ENCODE measurements at places on chromosomes 16 and 17.

DNA sequence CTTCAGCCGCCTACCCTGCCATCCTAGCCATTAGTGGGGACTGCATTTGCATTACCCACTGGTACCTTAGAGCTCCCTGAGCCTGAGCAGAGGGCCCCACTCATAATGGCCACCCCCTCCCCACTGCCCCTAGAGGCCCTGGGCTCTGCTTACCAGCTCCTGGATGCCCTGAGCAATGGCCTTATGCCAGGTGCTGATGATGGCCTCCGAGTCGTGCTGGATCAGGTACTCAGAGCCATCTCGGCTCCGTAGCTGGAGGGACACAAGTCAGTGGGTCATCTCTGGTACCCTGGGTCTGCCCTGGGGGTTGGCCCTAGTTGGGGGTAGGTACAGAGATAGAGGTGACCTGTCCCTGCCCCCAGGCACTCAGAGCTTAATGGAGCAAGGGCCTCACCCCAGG lies 34.9 kb downstream of the ARHGAP27 start:
- H3K27ac ChIP-seq, result no peak overlapping the region
- no peak for DNase-seq
- H3K4me3 ChIP-seq, result no peak overlapping the region

DNA sequence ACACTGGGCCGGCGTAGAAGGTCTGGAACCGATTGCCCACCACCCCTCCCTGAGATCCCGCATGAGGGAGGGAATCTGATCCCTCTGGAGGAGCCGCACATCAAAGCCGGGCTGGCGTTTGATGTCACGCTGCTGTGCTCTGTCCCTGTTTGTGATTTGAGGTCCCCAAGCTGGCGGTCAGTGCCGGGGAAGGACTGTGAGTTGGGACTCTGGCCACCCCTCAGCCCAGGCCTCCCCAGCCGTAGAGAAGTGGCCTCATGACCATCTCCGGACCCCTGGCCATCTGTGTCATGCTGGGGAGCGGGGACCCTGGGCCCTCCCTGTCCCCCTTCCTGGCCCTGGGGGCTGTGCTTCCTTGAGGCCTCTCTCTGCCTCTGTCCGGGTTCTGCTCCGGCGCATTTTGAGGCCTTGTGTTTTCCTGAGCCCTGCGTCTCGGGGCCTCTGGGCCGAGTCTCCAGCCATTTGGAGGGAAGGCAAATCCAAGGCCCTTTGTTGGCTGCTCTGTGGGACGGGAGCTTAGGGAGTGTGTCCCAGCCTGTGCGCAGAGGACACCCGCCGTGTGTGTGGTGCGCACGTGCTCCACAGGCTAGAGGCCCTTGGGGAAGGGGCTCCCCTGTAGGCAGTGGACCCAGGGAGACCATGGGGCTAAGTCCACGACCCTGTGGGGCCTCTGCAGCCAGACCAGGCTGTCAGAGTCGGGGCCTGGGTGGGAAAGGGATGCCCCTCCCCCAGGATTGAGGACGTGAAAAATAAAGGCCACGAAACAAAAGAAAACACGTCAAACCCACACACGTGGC lies 15.1 kb downstream of the ASPSCR1 start:
- peak overlapping the region; percentile 45 for H3K27ac ChIP-seq
- H3K27me3 ChIP-seq, result no peaks in the 10 kb centered on the region
- H3K36me3 ChIP-seq, result no peaks in the 10 kb centered on the region
- no peak for DNase-seq
- H3K4me3 ChIP-seq, result no peak overlapping the region

GRCh38 chr17:81870131-81870980 lies 781 bp downstream of the ARHGDIA start:
- H3K4me3 ChIP-seq, result peak overlapping the region; percentile 89
- peak overlapping the region; percentile 91 for H3K27ac ChIP-seq
- DNase-seq, result peak; percentile 50
- no peaks in the 10 kb centered on the region for H3K27me3 ChIP-seq

GRCh38 chr17:45688353-45688752 lies 95.8 kb upstream of the CRHR1 start:
- DNase-seq, result no peak
- no peaks in the 10 kb centered on the region for H3K36me3 ChIP-seq
- no peak overlapping the region for H3K4me3 ChIP-seq
- no peaks in the 10 kb centered on the region for H3K4me1 ChIP-seq
- H3K27ac ChIP-seq, result no peak overlapping the region
- H3K27me3 ChIP-seq, result peaks cover 3% of the 10 kb centered on the region

DNA sequence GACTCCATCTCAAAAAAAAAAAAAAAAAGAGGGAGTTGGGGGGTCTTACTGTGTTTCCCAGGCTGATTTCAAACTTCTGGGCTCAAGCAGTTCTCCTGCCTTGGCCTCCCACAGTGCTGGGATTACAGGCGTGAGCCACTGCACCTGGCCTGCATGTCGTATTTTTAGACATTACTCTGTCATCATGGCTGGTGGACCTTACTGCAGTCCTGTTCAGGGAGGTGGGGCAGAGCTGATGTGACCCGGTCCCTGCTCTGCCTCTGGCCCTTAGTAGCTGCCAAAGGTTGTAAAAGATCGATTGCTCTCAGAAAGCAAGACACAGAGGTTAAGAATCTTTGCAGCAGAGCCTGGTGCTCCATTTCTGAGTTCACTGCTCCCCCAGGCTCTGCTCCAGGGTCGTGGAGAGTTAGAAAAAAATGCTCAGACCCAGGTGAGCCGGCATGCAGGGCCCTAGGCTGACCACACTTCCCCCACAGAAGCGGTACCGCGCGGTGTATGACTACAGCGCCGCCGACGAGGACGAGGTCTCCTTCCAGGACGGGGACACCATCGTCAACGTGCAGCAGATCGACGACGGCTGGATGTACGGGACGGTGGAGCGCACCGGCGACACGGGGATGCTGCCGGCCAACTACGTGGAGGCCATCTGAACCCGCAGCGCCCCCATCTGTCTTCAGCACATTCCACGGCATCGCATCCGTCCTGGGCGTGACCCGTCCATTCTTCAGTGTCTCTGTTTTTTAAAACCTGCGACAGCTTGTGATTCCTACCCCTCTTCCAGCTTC lies 7.1 kb upstream of the LASP1NB start:
- no peak overlapping the region for H3K4me3 ChIP-seq
- H3K27me3 ChIP-seq, result no peaks in the 10 kb centered on the region
- H3K27ac ChIP-seq, result no peak overlapping the region
- H3K4me1 ChIP-seq, result peaks cover 9% of the 10 kb centered on the region
- no peak for DNase-seq
- peaks cover 10% of the 10 kb centered on the region for H3K36me3 ChIP-seq

GRCh38 chr17:35773129-35773528 lies 12.4 kb downstream of the C17orf50 start:
- H3K27me3 ChIP-seq, result no peaks in the 10 kb centered on the region
- DNase-seq, result no peak
- H3K4me1 ChIP-seq, result no peaks in the 10 kb centered on the region
- no peak overlapping the region for H3K4me3 ChIP-seq
- no peaks in the 10 kb centered on the region for H3K36me3 ChIP-seq
- H3K27ac ChIP-seq, result no peak overlapping the region

DNA sequence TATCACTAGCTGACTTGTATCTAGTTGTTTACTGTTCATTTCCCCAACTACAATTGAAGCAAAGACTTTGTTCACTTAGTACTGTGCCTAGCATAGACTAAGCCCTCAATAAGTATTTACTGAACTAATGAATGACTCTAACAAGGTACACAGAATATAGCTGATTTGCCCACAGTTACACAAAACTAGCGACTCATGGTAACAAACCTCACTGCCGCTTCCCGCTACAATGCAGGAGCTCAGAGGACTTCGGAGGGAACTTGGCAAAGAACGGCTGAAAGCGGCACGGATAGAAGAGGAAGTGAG lies 524 bp downstream of the EFTUD2 start:
- H3K27ac ChIP-seq, result peak overlapping the region; percentile 99
- peak overlapping the region; percentile 80 for H3K4me3 ChIP-seq
- peaks cover 8% of the 10 kb centered on the region for H3K36me3 ChIP-seq
- no peak for DNase-seq
- H3K4me1 ChIP-seq, result peaks cover 3% of the 10 kb centered on the region

- no peak for DNase-seq
- H3K4me3 ChIP-seq, result no peak overlapping the region
- peak overlapping the region; percentile 51 for H3K27ac ChIP-seq
- H3K27me3 ChIP-seq, result no peaks in the 10 kb centered on the region
Measured at GRCh38 chr17:78759203-78759968, 22.7 kb downstream of the CYTH1 start.

DNA sequence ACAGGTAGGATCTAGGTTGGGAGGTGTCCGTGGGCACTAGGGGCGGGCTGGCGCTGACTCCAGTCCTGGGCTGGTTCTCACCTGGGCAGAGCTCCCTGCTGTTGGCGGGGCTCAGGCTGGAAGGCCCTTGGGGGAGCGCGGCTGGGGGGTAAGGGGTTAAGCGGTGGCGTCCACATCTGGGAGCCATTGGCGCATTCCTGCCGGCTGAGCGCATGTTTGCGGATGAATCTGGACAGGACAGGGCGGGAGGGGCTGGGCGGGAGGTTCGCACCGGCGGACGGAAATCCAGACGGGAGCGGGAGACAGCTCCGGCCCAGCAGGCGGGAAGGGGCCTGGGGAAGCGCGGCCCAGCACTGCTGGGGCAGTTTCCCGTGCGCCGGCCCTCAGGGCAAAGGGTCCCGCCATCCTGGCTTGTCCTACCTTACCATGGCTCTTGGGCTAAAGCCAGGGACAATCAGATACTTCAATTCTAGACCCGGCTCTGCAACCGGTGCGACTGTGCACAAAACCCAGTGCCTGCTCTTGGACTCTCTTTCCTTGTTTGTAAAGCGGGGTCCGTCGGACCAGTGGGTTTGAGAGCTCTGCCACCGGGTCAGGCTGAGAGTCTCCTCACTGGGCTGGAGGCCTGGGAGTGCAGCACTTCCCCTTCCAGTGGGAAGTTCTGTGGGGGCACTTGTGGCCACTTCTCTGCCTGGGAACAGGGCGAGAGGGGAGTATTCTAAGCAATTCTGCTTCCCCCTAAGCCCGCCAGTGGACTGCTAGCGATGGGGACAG lies 7.8 kb downstream of the RARA start:
- H3K36me3 ChIP-seq, result no peaks in the 10 kb centered on the region
- DNase-seq, result peak; percentile 58
- no peak overlapping the region for H3K4me3 ChIP-seq
- peaks cover 44% of the 10 kb centered on the region for H3K4me1 ChIP-seq

- H3K4me3 ChIP-seq, result no peak overlapping the region
- no peak for DNase-seq
- H3K27ac ChIP-seq, result peak overlapping the region; percentile 76
- H3K4me1 ChIP-seq, result peaks cover 22% of the 10 kb centered on the region
- no peaks in the 10 kb centered on the region for H3K27me3 ChIP-seq
- peaks cover 6% of the 10 kb centered on the region for H3K36me3 ChIP-seq
Measured at GRCh38 chr16:30747331-30747730, 894 bp upstream of the PHKG2 start.

DNA sequence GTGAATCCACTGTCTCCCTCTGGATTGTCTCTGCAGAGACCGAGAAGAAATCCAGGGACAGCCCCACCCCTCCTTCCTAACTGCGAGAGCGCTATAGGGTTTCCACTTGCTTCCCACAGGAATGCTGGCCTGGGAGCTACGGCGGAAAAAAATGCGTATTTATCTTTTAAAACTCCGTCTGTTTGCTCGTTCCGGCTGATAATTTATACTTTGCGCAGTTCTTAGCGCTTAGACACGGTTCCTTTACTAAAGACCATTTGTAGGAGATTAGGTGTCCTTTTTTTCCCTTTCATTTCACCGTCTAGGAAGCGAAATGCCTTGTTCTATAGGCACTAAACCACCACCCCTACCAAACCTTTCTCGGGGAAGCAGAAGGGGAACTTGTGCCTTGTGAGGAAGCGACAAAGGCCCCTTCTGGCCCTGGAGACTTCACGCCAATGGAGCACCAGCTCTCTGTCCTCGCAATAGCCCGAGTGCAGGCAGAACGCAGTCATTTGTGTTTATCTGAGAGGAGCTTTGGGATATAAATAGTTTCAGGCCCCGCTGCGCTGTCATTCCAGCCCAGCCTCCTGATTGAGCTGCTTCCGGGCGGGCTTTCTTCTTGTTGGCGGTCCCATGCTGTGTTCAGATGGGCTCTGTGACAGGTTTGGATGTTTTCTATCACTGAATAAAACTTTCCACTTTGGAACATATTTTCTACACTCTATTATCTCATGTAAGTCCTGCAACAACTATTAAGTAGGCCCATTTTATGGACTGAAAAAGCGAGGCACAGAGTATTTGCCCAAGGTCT lies 791 bp upstream of the SUPT4H1 start:
- DNase-seq, result peak; percentile 71
- peaks cover 4% of the 10 kb centered on the region for H3K4me1 ChIP-seq
- H3K4me3 ChIP-seq, result peak overlapping the region; percentile 59
- H3K27ac ChIP-seq, result peak overlapping the region; percentile 90
- no peaks in the 10 kb centered on the region for H3K27me3 ChIP-seq
- H3K36me3 ChIP-seq, result peaks cover 38% of the 10 kb centered on the region

GRCh38 chr16:54542805-54543505 lies 256.4 kb upstream of the IRX3 start:
- no peak overlapping the region for H3K4me3 ChIP-seq
- DNase-seq, result no peak
- no peaks in the 10 kb centered on the region for H3K36me3 ChIP-seq
- no peak overlapping the region for H3K27ac ChIP-seq
- peaks cover 6% of the 10 kb centered on the region for H3K27me3 ChIP-seq

- no peaks in the 10 kb centered on the region for H3K27me3 ChIP-seq
- H3K4me3 ChIP-seq, result no peak overlapping the region
- H3K27ac ChIP-seq, result no peak overlapping the region
- no peaks in the 10 kb centered on the region for H3K4me1 ChIP-seq
- H3K36me3 ChIP-seq, result peaks cover 39% of the 10 kb centered on the region
- DNase-seq, result no peak
Measured at GRCh38 chr16:19232988-19233387, 52.5 kb upstream of the CLEC19A start.

DNA sequence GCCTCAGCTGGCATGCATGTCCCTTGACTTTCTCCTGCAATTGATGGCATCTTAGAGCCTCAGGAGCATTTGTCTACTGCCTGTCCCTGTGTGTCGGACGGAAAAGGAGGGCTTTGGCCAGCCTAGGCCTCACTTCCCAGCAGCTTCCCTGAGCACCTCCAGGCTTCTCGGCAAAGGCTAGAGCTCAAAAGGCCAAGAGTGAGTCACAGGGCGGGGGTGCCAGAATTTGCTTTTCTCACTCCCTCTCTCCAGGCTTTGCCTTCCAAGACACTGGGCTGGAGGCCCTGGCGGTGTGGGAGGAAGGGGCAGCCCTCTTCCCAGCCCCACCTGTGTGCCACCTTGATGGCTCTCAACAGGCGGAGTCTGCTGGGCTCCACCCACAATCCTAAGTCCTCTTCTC lies 107.3 kb upstream of the MAF start:
- no peaks in the 10 kb centered on the region for H3K36me3 ChIP-seq
- H3K27ac ChIP-seq, result no peak overlapping the region
- no peaks in the 10 kb centered on the region for H3K27me3 ChIP-seq
- DNase-seq, result no peak
- no peak overlapping the region for H3K4me3 ChIP-seq

DNA sequence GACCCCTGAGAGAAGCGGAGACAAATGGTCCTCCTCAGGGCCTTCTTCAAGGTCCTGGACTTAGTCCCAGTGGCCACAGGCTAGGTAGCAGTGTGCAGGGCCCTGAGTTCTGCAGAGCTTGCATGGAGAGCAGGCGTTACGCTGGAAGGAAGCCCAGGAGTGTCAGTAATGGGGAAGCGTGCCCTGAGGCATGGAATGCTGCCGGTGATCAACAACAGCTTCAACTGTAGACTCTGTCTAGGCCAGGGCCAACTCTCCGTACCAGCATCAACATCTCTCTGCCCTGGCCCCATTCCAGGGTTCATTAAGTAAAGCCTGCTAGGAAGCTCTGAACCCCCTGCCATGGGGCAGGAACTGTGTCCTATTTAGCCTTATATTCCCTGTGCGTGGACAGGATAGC lies 568 bp upstream of the TNK1 start:
- peak overlapping the region; percentile 74 for H3K4me3 ChIP-seq
- no peaks in the 10 kb centered on the region for H3K27me3 ChIP-seq
- H3K27ac ChIP-seq, result no peak overlapping the region
- no peak for DNase-seq
